ENCODE measurements at places on chromosomes 2 and 18.

GRCh38 chr2:128799730-128800129 is 481.1 kb upstream of the HS6ST1 start:
- DNase-seq = no peak

DNA sequence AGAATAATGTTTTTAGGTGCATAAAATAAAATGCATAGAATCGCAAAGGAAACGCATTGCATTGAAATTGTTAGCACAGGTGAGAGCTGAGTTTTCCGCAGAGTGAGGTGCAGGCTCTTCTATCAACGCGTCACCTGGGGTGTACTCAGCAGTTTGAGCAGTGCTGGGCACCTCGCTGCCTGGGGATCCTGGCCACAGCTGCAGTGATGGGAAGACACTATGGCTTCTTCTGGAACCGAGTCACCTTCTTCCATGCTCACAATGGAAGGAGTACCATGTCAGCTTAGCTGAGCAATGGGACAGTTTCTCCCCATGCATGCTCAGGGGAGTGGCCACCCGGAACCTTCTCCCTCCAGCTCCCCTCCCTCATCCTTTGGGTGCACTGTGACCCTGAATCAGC is 95.4 kb upstream of the OTOS start:
- DNase-seq = no peak

GRCh38 chr2:42032224-42032620 is 15.6 kb upstream of the PKDCC start:
- DNase-seq = no peak

- DNase-seq = no peak
Measured at GRCh38 chr18:12569791-12570190, 88.1 kb downstream of the SPIRE1 start.

DNA sequence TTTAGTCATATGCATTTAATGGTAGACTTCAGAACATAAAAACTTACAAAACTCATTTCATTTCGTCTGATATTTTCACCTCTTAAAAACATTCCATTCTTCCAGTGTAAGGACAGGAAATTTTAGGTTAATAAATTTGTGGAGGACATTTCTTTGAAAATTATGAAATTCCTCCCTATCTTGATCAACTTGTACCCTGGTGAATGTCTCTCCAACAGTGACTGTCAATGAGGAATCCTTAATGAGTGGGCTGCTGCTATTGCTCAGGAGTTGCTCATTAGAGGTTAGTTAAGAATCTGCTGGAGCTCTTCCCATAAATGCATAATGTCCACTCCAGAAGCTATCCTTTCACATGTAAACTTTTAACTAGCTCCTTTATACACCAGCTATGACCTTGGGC is 69.1 kb downstream of the LRP1B start:
- DNase-seq = no peak

DNA sequence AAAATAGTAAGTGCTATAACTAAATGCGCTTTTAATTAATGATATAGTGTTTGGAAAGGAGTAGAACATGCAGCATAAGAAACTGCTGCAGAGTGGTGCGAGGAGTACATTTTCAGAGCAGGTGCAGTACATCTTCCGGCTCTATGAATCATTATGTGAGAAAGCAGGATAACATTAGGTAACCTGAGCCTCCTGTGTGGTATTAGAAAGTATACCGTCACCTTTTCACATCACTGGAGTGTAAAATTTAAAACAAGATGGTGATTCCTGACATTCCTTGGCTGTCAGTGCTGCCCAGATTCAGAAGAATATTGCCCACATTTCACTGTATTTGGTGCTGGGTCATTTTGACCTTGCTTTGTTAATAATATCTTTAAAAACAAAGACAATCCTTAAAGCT is 7.8 kb upstream of the DYNC2LI1 start:
- DNase-seq = no peak

DNA sequence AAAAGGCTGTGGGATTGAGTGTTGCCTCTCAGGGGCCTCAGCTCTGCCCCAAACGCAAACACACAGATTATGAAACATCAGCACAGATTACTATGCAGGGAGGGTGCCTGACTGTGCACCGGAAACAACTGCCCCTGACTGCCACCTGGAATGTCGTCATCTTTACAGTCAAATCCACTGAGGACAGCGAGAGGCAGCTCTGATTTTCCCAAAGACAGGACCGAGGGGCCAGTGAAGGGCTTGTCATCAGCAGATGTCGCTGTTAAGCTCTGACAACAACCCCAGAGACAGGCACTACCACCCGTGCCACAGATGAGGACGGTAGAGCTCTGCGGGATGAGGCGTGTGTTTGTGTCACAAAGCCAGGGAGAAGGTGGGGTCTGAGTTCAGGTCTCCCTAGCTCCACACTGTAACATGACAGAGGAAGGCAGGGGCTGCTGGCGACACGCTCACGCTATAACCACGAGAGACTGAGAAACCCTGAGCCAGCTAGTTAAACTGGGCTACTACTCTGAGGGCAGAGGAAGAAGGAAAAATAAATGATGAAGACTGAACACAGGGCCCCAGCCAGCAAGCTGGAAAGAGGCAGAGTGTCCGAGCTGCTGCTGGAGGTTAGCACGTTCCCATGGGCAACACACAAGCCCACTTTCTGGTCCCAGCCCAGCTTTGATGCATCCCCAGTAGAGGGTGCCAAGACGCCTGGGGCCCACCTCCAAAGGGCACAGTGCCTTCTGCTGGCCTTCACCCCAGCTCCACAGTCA is 47.0 kb downstream of the PARD6G start:
- no peak for DNase-seq

GRCh38 chr2:153291718-153292117 is 186.8 kb downstream of the RPRM start:
- DNase-seq = no peak

GRCh38 chr2:71070294-71071093 is 2.0 kb downstream of the NAGK start:
- no peak for DNase-seq

DNA sequence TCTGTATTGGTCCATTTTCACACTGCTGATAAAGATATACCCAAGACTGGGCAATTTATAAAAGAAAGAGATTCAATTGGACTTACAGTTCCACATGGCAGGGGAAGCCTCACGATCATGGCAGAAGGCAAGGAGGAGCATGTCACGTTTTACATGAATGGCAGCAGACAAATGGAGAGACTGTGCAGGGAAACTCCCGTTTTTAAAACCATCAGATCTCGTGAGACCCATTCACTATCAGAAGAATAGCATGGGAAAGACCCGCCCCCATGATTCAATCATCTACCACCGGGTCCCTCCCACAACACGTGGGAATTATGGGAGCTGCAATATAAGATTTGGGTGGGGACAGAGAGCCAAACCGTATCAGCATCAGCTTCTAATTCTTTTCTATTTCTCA is 217.0 kb downstream of the ANAPC1 start:
- no peak for DNase-seq

GRCh38 chr18:55427951-55428350 is 160.0 kb downstream of the TCF4 start:
- no peak for DNase-seq

DNA sequence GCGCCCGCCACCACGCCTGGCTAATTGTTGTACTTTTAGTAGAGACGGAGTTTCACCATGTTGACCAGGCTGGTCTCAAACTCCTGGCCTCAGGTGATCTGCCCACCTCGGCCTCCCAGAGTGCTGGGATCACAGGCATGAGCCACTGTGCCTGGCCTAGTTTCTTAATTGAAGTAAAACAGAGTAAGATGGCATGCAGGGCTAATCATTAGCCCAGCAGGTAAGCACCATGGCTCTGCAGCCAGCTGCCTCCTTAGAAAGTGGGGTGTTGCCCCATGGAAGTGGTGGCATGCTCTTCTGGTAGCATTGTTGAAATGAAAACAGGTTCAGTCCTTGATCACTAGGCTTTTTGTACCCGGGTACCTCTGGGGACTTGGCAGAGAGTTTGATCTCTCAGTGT is 12.4 kb downstream of the ATG4B start:
- DNase-seq = no peak

- no peak for DNase-seq
Measured at GRCh38 chr2:233076749-233077148, 16.6 kb downstream of the INPP5D start.

DNA sequence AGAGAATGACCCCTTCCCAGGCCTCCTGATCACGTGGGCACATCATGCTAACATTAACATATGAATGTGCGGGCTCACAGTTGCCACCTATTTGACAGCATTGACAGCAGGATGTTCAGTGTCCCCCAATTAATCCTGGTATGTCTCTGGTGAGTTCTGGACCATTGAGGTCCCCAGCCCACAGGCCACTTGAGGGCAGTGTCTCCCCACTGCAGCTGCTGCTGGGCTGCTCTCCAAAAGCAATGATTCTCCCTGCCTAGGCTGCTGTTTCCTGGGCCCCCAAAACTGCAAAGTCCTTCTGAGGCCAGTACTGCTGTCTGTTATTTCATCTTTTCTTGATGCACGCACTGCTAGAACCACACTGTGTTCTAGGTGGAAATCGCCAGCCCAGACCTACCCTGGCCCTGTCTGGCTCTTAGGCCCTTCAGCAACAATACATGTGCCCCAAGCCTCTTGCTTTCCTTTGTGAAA is 52.7 kb upstream of the MAPK4 start:
- DNase-seq = peak; percentile 5

- DNase-seq = no peak
Measured at GRCh38 chr2:177147834-177148445, 64.7 kb upstream of the HNRNPA3 start.

DNA sequence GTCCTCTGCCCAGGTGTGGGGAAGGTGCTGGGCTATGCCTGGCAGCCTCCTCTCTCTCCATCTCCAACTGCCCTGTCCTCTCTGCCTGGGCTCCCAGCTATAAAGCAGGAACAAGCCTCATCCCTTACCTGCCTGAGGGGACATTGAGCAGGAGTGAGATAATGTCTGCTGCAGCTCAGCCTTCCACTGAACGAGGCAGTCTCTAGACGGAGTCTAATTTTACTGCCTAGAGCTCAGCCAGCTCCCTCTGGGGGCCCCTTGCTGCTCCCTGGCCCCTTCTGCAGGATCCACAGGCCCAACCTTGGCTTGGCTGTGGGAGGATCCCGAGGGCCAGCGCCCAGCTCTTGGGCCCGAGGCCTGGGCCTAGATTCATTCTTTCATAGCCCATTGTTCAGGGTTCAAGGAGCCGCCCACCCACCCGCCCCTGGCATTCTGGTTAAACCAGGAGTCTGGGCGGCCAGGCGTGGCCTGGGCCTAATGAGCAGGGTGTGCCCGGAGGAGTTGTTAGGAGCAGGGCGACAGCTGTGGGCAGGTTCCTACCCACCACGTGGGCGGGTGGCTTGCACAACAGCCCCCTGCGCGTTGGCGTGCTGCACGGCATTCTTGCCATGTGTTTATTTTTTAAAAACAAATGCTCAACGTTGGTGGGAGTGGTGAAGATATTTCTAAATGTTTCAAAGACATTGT is 44.6 kb downstream of the FOSL2 start:
- DNase-seq = no peak

- no peak for DNase-seq
Measured at GRCh38 chr2:133959066-133959465, 294.8 kb upstream of the MGAT5 start.

GRCh38 chr18:267380-267687 is 513 bp downstream of the THOC1 start:
- no peak for DNase-seq

- DNase-seq = peak; percentile 13
Measured at GRCh38 chr18:74342416-74343043, 26.9 kb downstream of the C18orf63 start.

- DNase-seq = no peak
Measured at GRCh38 chr18:44309185-44309584, 371.5 kb upstream of the SETBP1 start.

GRCh38 chr18:3037423-3037915 is 24.5 kb upstream of the LPIN2 start:
- no peak for DNase-seq

DNA sequence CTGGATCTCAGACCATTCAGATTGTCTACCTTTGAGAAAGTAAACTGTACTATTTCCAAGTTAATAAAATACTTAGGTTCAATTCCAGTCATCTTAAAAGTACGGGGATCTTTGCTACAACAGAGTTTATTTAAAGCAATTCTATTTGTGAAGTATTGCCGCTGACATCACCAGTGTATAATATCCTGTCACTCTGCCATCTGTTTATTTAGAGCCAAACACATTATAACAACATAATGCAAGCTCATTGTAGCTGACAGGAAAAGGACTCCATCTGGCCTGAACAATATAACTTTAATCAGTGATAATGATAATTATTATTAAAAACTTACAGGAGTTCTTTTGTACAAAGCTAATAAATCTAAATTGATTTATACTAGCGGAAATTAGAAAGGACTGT is 786.8 kb downstream of the ERBB4 start:
- no peak for DNase-seq

DNA sequence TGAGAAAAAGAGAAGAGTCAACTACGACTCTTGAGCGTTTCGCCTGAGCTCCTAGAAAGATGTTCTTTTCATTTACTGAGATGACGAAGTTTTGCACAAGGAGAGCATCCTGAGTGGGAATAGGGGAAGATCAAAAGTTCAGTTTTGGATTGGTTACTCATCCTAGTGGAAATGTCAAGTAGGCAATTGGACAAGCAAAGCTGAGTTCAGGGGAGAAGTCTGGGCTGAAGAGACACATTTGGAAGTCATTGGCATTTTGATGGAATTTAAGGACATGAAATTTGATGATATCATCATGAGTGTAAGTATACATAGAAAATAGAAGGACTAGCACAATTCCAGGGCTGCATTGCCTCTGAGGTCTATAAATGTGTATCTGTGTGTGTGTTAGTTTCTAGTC is 416.6 kb downstream of the RAD51AP2 start:
- DNase-seq = no peak

GRCh38 chr18:6370886-6371635 is 43.6 kb downstream of the L3MBTL4 start:
- DNase-seq = no peak

DNA sequence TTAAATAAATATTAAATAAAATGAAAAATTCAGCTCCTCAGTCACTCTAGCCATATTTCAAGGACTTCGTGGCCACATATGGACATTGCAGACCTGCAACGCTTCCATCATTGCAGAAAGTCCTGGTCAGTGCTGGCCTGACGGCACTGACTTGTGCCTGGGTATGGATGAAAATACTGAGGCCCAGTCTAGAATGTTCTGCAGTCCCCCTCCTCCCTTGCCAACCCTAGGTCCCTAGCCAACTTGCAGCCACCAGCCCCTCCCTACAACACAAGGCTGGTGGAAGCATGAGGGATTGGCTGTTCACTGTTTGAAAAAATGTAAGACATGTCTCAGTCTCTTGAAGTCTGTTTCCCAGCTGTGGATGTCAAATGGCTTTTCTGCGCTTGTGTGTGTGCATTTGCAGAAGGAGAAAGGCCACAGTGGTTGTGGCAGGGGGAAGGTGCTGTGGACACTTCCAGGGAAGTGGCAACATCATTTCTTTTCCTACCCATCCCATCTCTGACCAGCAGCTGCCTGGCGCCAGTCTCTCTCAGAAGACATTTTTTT is 9.9 kb downstream of the IGFBP5 start:
- no peak for DNase-seq

- DNase-seq = peak; percentile 5
Measured at GRCh38 chr18:62844850-62845643, 129.7 kb downstream of the PHLPP1 start.

GRCh38 chr2:133936601-133937000 is 317.3 kb upstream of the MGAT5 start:
- no peak for DNase-seq

GRCh38 chr2:98870516-98871158 is 65.4 kb downstream of the CRACDL start:
- DNase-seq = no peak
